ENCODE measurements at places on chromosomes 12 and 14. TPM values are rescaled to one million over a fixed set of nuclear protein-coding genes. Genes with fewer than 3 reads are reported as not detected.

VRTN gene
- total RNA-seq = not detected

TAS2R42 gene
- total RNA-seq = not detected

PRIMA1 gene
- total RNA-seq = 3.2 TPM

SAMD15 gene
- total RNA-seq = 1.3 TPM

RDH12 gene
- 1.4 TPM for total RNA-seq

SGPP1 gene
- total RNA-seq = 6.4 TPM

Measured in HepG2 (cell line).